ENCODE measurements at places on chromosomes 12 and 14. TPM values are rescaled to one million over a fixed set of nuclear protein-coding genes. Genes with fewer than 3 reads are reported as not detected.
A peak's percentile ranks its signal among the peaks of the same experiment; 100 is the strongest.

- no peak for DNase-seq
Measured at GRCh38 chr12:116033765-116034164, 243.7 kb downstream of the MED13L start.

GRCh38 chr12:32574585-32574984, 104.5 kb upstream of the DNM1L start:
- DNase-seq: no peak

GRCh38 chr12:10175846-10176636, 2.8 kb upstream of the TMEM52B start:
- peak; percentile 86 for DNase-seq

Gene CATSPERB
- 0.17 TPM for polyA plus RNA-seq

Gene NXPH4
- 0.71 TPM for polyA plus RNA-seq

- DNase-seq: no peak
Measured at GRCh38 chr12:91866566-91866965, 279.1 kb downstream of the BTG1 start.

Gene FLRT2
- 1.2 TPM for polyA plus RNA-seq

DNA sequence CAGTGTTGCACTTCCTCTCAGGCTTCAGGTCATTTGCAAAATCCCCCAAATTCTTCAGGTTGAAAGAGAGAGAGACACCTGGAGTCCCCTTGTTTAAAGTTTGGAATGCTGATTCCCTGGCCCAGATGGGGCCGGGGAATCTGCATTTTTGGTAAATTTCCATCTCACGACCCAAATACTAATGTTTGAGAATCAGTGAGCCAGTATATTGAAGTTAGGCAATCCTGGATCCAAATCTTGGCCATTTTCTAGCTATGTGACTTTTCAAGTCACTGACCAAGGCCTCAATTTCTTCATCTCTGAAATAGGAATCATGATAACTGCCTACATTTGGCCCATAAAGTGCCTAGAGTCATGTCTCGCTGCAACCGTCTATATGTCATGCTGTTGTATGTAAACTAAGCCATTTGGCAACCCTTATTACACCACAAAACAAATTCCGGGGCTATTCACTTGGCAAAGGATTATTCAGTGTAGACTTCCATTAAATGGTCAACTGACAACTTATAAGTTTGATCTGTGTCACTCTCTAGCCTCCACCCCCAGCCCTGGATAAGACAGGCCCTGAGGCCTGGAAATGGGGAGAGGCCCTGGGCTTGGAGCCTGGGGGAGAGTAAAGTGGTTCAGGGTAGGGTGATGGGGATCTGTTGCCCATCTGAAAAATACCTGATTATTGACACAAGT, 3.7 kb upstream of the ZFP36L1 start:
- no peak for DNase-seq

- DNase-seq: no peak
Measured at GRCh38 chr12:75389706-75390105, 1.2 kb upstream of the GLIPR1L2 start.

GRCh38 chr14:100989924-100990323, 86.4 kb upstream of the RTL1 start:
- DNase-seq: no peak

DNA sequence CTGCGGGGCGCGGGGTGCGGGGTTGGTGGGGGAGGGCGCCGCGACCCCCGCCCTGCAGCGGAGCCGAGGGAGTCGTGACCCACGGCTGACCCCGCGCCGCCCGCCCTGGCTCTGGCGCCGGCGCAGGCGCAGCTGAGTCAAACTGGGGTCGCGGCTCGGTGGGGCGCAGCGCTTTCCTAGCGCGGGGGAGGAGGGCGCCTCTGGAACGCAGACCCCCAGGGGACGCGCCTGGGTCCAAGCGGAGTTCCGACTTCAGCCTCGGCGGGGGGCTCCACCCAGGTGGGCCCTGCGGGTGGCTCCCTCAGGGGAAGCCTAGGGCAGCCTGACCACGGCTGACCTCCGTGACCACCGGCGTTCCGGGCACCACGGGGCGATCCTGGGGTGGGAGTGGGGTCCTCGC, 467 bp upstream of the ANHX start:
- no peak for DNase-seq

DNA sequence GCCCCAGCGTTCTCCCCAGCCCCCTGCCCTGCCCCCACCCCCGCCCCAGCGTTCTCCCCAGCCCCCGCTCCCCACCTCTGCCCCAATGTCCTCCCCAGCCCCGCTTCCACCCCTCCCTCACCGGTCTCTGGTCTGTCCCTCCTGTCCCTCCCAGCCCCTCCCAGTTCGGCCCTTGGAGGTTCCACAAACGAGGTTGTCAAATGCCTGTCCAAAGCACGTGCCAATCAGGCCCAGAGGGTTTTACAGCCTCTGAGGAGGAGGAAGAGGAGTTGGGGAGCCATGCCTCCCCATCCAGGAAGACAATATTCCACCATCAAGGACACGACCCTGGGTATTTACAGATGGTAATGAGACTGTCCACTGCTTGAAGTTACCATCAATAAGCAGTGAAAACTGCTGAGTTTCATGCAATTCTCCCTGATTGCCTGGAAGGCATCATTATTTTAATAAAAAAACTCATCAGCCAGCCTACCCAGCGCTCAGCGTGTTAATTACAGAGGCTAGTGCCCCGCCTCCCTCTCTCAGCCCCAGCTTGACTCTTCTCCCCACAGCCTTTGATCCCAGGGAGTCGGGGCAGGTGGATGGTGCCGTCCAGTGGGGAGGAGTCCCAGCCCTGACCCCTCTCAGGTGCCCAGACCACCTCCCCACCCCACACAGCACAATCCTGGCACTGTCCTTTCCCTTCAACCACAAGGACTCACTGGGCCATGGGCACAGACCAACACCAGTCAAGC, 30.6 kb upstream of the C14orf180 start:
- peak; percentile 49 for DNase-seq

Gene CEBPE
- not detected for polyA plus RNA-seq

- DNase-seq: no peak
Measured at GRCh38 chr12:123934829-123935228, 37.8 kb downstream of the CCDC92 start.

GRCh38 chr14:67942080-67942710, 122.6 kb downstream of the RAD51B start:
- no peak for DNase-seq

DNA sequence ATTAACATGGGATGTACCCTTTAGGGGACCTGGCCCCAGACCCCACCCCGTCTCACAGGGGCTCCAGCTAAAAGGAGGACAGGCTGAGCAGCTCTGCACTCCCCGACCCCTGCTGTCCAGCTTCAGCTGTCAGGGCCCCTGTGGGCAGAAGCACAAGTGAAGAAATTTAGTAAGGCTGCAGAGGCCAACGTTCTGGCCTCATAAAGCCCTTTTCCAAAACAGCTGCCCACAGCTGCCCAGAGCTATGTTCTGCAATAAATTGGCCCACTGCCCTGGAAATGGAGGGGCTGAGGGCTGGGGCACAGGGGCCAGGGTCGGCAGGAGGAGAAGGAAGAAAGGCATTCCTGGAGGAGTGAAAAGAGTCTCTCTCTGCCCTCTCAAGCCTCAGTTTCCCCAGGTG, 357.1 kb downstream of the BCL11B start:
- no peak for DNase-seq

GRCh38 chr12:119841433-119842210, 35.5 kb downstream of the CIT start:
- no peak for DNase-seq

Gene HOXC10
- 49.7 TPM for polyA plus RNA-seq

- DNase-seq: no peak
Measured at GRCh38 chr12:27635349-27635972, 60.8 kb upstream of the REP15 start.

Gene BCL2L14
- 2.2 TPM for polyA plus RNA-seq

GRCh38 chr12:12992418-12993130, 7.5 kb downstream of the HEBP1 start:
- DNase-seq: peak; percentile 82

Gene RERG
- polyA plus RNA-seq: 29.3 TPM

DNA sequence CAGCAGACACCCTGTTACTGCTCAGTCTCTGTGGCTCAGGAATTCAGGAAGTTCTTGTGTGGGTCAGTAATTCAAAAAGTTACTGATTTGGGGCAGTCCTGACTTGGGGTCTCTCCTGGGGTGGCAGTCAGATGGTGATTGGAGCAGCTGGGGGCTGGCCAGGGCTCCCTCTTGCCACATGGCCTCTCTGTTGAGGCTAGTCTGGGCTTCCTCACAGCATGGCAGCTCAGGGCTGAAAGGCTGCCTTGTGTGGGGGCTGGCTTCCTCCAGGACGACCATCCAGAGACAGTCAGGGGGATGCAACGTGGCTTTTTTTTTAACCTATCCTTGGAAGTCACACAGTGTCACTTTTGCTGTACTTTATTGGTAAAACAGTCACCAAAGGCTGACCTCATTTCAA, 61.3 kb downstream of the CACNA1C start:
- DNase-seq: no peak

- DNase-seq: peak; percentile 80
Measured at GRCh38 chr14:69519204-69520100, 34.9 kb downstream of the PLEKHD1 start.

Gene C12orf54
- not detected for polyA plus RNA-seq

Gene PSMB11
- not detected for polyA plus RNA-seq

- DNase-seq: no peak
Measured at GRCh38 chr12:79681008-79681590, 9.7 kb downstream of the PAWR start.

DNA sequence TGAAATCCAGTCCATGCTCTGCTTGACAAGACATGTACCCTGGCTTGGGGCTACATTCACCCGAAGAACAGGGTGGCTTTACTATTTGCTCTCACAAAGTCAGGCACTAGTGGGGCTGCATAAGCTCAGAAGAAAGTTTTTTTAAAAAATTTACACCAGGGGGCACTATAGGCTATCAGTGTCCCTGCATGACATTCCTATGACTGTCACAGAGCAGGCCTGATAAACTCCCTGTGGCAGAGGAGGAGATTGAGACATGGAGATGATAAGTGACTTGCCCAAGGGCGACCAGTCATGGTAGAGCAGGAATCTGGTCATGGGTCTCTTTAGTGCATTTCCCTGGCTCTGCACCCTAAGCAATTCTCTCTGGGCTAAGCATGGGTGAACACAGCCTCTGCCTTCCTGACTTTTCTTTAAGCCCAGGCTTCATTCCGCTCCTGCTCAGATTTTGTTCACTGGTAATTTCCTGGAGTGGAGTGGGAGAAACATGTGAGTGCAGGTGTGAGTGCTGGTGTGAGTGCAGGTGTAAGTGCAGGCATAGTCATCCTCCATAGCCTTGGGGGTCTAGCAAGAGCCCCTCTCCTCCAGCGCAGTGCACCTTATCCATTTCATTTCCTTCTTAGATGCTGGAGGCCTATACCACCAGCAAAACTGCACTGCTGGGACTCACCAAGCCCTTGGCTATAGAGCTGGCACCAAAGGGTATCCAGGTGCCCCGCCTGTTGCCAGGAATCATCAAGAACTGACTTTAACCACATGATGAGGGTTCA, 91.6 kb downstream of the DHRS2 start:
- peak; percentile 41 for DNase-seq

GRCh38 chr12:111359231-111359913, 9.5 kb downstream of the PHETA1 start:
- DNase-seq: no peak

Gene SERPINA6
- polyA plus RNA-seq: 12.9 TPM

DNA sequence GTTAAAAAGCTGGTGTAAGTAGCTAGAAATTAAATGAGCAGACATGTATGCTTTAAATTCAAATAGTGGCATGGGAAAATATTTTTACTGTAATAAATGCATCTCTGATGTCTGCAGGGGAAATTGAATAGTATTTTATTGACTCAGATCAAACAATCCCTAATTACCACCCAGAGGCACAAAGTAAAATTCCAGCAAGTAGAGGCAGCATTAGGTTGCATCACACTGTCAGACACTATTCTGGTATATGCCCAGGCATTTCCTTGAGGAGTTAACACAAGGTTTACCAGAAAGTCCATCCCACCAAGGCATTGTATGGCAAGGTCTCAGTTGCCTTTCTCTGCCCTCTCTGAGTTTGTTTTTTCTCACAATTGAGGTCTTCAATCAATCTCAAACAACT, 201.6 kb upstream of the KITLG start:
- no peak for DNase-seq

GRCh38 chr12:130127532-130127911, 34.7 kb upstream of the FZD10 start:
- DNase-seq: no peak

DNA sequence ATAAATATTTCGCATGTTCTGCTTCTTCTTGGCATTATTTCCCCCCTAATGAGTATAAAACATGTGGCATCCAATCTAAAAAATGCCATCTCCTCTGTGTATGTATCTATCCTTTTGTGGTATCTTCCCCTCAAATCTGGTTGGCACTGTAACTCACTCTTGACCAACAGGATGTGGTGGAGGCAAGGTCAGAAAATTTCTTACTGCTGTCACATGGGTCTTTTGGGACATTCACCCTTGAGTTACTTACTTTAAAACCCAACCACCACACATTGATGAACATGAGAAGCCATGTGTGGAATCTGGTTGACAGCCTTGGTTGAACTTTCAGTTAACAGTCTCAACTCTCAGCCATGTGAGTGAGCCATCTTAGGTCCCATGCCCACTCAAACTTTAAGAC, 516.9 kb downstream of the SLC16A7 start:
- DNase-seq: no peak

GRCh38 chr14:41606282-41606531, 469 bp upstream of the LRFN5 start:
- no peak for DNase-seq

- DNase-seq: no peak
Measured at GRCh38 chr14:87325741-87326140, 667.2 kb downstream of the GALC start.

- DNase-seq: peak; percentile 70
Measured at GRCh38 chr12:89999699-90000505, 291.3 kb upstream of the ATP2B1 start.

DNA sequence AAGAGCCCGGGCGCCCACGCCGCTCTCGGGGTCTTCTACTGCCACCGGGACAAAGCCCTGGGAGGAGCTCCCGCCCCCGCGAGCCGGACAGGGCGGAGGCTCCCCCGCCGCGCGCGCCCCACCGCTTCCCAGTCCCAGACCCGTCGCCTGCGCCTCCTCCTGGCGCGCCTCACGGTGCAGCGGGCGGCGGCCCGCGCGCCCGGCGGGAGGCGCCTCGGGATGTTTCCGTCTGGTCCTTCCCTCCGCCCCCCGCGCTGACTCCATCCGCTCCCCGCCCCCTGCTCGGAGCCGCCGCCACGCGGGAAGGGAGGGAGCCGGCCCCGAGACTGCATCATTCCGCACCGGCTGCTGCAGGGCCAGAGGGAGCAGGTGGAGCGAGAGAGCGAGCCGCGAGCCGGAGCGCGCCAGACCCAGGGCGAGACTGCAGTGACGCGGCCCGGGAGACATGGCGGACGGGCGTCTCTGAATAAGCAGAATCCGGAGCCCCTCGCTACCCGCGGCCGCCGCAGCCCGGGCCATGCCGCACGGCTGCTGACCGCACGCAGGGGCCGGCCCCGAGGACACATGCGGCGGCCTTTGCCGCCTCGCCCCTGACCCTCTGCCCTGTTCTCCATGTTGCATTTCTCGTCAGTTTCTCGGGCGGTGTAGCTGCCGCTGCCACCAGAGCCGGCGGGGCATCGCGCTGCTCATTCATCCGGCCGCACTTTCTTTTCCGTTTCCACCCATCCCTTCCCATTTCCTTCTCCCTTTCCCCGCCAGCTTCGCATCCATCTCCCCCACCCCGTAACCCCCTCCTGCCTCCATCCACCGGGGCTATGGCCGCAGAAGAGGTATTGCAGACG, at the start of gene BICD1:
BICD1 (plus strand) TSS at position 331 of the 842 bp plus-strand sequence; CDS start at position 816, 485 bp downstream.
- peak; percentile 92 for DNase-seq

Measured in kidney (tissue), 22 donors.